ENCODE measurements at places on chromosomes 16 and 17.

- no peak for DNase-seq
These were observed 113.6 kb downstream of the SMG6 start for GRCh38 chr17:2190014-2190413.

DNA sequence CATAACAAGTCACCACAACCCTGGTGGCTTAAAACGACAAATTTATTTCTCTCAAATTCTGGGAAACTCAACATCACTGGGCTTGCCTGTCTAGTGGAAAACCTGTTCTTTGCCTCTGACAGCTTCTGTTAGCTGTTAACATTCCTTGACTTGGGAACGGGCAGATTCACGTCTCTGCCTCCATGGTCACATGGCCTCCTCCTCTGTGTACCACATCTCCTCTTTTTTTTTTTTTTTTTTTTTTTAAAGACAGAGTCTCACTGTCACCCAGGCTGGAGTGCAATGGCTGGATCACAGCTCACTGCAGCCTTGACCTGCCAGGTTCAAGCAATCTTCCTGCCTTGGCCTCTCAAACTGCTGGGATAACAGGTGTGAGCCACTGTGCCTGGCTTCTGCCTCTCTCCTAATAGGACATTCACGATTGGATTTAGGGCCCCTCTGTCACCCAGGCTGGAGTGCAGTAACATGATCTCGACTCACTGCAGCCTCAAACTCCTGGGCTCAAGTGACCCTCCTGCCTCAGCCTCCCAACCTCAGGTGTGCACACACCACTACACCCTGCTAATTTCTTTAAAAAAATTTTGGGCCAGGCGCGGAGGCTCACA is 11.7 kb upstream of the LLGL1 start:
- no peak for DNase-seq

DNA sequence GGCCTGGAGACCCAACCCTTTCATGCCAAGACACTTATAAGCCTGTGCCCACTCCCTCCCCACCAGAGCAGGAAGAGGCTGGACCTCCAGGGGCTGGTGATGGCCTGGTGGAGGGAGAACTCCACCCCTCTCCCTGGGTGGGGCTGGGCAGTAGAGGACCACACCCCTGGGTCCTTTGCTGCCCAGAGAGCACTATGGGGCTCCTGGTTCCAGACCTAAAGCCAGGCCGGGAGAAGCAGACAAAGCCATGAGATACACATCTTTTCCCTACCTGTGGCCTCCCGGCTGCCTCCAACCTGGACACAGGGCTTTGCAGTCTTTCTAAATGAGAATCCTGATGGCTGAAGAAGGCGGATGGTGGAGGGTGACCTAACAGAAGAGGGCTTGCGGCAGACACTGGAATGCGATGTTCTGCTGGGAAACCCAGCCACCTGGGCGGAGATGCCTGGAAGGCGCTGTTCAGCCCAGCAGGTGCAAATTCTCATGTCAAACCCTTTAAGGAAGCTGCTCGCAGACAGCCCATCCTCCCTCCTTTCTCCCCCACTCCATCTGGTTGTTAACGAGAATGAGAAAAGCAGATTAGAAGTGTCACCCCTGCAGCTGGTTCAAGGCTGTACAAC is 43.9 kb upstream of the KIFC3 start:
- no peak for DNase-seq

GRCh38 chr16:46862555-46863447 is 21.4 kb upstream of the GPT2 start:
- no peak for DNase-seq

- DNase-seq: no peak
These were observed 93.6 kb downstream of the ABCA8 start for GRCh38 chr17:68861602-68862001.

DNA sequence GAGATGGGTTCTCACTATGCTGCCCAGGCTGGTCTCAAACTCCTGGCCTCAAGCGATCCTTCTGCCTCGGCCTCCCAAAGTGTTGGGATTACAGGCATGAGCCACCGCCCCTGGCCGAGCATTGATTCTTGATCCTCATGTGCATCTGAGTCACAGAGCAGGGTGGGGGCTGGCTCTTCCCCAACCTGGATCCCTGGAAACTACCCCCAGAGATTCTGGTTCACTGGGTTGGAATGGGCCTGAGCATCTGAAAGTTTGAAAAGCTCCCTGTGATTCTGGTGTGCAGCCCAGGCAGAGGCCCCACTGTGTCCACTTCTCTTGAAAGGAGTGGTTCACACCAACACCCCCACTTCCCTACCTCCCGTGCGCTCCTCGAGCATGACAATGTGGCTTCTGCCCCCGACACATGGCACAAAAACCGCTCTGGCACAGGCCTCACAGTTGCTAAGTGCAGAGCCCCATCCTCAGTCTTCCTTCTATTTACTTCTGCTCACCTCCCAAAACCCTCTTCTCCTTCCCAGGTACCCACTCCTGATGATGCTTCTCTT is 4.6 kb downstream of the QPRT start:
- DNase-seq: no peak

GRCh38 chr17:71383091-71383490 is 737.7 kb upstream of the SOX9 start:
- no peak for DNase-seq

DNA sequence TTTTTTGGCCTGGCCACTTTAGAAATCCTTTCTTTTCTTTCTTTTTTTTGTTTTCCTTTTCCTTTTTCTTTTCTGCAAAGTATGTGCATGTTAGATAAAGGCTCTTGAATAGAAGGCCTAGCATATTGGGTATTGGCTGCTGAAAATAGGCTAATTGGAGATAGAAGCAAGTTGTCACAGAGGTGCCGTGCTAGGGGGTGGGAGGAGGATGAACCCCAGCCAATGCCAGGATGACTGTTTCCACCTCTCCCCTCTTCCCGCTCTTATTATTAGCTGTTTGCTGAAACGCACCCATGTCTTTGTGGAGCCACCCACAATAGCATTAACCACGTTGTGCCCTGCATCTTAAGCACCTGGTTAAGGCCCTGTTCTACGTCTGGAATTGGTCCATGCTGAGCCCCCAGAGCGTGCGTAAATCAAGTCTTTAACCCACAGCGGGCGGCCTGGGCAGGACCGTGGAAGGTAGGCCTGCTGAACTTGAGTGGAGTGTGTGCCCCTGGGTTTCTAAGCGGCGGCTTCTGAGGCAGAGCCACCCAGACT is 123.6 kb downstream of the MSI2 start:
- no peak for DNase-seq

DNA sequence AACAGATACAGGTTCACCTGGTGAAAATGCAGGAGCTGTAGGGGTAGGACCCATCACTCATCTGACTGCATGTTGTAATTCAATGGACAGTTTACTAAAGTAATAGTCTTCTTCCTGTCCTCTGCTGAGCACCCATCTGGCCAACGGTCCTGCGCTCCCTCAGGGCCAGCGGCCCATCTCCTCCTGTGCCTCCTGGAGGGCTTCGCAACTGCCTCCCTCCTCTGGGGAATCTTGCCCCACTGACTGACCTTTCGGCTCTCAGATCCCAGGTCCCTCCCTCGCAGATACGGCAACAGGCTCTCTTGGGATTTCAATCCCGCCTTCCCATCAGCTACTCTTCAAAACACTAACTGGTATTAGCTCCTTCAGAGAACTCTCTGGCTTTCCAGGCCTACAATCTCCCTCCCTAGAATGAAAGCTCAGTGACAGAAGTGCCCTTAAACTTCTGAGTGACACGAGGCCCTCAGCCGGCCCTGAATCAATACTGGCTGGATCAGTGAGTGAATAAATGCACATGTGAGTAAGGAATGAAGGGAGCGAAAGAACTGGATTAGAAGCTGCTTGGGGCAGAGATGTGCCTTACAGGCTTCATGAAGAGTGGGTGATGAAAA is 1.3 kb downstream of the PEMT start:
- DNase-seq: no peak

DNA sequence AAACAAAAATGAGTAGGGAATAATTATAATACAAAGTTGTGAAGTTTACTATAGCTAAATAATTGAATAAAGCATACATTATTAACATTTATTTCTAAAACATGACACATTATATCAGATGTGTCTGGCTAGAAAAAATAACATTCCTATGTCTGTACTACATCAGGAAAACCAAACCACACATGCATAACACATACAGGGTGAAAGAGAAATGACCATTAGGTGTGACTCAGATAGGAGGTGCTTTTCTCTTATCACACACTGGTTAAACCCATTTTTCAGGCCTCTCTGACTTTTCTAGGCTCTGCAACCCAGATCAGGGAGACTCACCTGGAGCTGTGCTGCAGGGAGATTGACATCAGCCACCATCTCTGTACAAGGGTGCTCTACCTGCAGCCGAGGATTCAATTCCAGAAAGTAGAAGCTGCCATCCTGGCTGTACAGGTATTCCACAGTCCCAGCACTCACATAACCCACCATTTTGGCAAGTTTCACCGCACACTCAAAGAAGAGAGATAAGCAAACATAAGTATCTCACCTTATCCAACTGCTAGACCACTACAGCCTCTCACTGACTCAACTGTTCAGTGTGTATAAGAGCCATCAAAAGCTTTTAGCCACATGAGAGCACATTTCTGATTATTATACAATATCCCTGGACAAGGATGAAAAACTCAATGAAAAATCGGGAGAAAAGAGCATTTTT is 116.6 kb upstream of the C17orf78 start:
- no peak for DNase-seq

All from C1 segment of cervical spinal cord (tissue), 14 donors.